Activated effector memory CD4-positive, alpha-beta T cell treated with Interleukin-2 at 50 U/mL for 16 hours (primary cell): ENCODE measurements at places on chromosomes 16 and 17.

DNA sequence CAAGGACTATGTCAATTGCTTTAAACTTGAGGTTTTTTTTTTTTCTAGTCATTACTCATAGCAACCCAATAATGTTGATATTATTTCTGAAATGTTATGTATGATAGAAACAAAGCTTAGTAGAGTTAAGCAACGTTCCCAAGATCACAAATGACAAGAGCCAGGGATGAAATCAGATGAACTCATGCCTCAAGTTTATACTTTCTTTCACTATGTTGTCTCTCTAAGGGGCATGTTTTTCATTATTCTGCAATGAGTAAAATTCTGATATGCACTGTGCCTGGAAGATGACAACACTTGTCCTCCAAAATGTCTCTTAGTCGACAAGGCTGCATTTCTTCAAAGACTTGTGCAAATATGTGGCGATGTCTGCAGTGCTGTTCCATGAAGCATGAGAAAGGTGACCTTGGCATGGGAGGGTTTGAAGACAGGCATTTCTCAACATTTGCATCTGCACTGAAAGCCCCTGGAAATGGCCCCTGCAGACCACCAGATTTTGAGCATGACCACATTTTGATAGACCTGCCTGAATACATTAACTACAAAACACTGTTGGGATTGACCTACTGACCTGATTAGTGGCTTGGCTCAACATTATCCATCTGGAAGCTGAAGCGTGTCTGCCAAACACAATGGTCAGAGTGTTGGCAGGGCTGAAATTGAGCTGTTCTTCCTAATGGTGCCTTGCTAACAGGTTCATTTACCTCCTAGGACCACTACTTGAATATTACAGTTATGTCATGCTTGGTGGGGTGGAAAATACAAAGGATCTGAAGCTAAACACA, 1027.5 kb downstream of the CDH11 start:
- no peak for DNase-seq

GRCh38 chr17:31074772-31075555, 19.8 kb upstream of the NF1 start:
- DNase-seq, result no peak

DNA sequence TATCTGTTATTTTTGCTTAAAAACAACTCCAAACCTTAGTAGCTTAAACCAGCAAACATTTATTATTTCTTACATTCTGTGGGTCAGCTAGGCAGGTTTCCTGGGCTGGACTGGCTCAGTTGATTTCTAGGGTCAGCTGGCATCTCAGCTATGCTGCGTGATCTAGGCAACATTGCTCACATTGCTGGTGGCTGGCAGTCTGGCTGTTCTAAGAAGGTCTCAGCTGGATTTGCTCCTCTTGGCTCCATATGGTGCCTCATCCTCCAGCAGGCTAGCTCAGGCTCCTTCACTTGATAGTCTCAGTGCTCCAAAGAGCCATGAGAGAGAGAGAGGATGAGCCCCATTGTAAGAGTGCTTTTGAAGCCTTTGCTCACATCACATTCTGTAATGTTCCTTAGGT, 470.6 kb upstream of the CDH5 start:
- no peak for DNase-seq

- DNase-seq, result no peak
These were observed 37.6 kb upstream of the CPNE2 start for GRCh38 chr16:57054771-57055170.

DNA sequence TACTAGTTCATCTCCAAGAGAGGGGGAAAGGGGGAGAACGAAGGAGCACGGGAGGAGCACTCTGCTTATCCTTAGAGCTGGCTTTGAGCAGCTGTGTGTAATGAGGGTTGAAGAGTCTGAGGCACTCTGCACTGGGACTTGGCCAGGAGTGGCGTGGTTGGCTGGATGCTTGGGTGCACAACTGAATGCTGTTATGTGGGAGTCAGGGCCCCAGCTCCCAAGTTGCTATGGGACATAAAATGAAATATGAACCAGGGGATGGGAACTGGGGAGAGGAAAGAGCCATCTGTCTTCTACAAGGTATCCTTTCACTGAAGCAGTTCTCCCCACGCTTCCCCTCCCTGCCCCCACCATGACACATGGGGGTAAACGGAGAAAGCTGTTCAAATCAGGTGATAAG, 105.9 kb upstream of the ANKFN1 start:
- DNase-seq, result no peak

- peak; percentile 69 for DNase-seq
These were observed 17.9 kb downstream of the LIG3 start for GRCh38 chr17:34998205-34998604.

- no peak for DNase-seq
These were observed 15.5 kb downstream of the HIC1 start for GRCh38 chr17:2070241-2071023.
